Activated T-helper 2 cell treated with anti-CD3 and anti-CD28 coated beads, Interferon-gamma antibody, Interleukin-2, Interleukin-4, amounts not matched to agents 10 μg/mL and 5 μg/mL and 100 μg/mL, durations not matched to agents 14 hours and 24 hours and 36 hours (primary cell): ENCODE measurements at places on chromosomes 13 and 19.

GRCh38 chr13:114105521-114106225, 26.8 kb downstream of the RASA3 start:
- no peak for DNase-seq

DNA sequence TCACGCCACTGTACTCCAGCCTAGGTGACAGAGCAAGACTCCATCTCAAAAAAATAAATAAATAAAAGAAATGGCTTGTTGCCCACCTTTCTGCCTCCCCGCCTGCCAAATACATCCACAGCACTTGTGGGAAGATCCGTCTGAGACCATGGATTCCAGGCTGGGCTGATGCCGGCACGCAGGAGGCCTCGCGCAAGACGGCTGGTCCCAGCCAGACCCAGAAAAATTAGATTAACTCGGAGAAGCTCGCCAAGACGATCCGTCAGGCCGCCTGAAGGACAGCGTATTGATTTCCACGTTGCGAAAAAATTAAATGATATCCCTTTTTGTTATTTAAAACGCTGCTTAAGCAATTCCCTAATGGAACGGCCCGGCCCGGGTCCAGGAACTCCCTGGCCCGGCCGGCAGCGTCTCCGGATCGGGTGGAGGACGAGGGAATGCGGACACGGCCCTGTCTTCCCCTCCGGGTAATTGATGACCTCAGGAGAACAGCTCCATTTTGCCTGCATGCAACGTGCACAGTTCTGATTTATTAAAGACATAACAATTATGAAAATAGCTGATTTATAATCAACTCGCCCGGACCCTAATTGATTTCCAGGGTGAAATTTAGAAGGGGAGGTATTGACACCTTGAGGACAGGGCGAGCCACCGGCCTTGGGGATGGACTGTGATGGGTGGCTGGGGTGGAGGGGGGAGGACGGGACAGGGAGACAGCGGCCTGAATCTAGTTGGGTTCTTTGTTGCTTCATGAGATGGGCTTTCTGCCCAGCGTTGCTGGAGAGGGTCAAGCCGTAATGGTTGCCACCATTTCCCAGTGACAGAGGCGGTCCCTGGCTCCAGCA, 52.1 kb downstream of the ZNRF4 start:
- DNase-seq = no peak

DNA sequence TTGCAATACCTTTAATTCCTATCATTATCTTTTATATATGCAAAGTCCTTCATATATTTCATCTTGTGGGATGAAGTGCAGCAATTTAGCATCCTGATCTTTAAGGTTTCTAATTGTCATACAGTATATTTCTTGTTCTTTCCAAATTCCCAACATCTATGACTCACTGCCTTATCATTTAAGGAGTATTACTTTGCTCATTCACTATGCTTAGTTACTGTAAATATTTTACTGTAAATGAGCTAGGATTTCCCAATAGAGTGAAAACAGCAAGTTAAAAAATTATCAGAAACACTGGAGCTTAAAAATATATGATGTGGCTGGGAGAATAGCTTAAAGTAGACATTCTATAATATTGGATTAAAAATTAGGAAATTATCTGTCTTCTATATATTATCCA, 69.9 kb downstream of the SLITRK6 start:
- no peak for DNase-seq

- DNase-seq = no peak
Measured at GRCh38 chr19:4368128-4368820, 24.9 kb downstream of the MPND start.

GRCh38 chr19:58277748-58278540, 811 bp upstream of the ZNF8 start:
- no peak for DNase-seq
